Omental fat pad (tissue), 4 donors: ENCODE measurements at places on chromosomes 6 and 20.

DNA sequence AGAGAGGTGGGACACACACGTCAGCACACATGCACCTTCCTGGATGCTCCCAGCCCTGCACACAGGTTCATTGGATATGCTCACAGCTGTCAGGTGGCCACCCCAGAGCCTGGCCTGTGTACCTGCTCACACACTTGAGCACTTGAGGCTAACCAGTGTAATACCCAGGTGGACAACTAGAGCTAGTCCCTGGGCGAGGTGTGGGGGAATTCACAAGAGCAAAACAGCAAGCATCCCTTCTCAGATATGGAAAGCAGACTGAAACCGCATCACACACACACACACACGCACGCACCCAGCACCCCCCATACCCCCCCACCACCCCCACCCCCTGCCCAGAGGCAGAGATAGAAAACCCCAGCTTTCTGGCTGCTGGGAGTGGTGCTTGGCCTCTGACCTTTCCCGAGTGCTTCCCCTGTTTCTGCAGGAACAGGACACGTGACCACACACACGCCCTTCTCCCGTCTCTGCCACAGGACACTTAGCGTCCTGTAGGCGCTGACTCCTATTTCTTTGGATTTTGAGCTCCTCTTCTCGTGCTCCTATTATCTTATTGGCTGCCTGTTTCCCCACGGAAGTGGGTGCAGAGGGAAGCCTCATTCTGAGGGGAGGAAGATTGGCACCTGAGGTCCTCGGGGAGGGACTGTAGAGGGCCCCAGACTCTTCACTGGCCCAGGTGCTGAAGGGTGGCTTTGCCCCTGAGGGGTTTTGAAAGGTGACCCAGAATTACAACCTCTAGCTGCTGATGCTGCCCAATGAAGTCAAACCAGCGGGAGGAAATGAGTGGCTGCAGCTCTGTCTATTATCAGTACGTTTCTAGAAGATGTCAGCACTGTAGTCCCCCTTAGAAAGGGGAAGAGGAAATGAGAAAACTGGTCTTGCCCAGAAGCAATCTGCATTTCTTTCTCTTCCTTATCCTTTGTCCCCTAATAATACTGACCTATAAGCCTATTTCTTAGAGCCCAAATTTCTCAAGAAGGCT lies 65.8 kb downstream of the SYTL3 start:
- no peak for DNase-seq

DNA sequence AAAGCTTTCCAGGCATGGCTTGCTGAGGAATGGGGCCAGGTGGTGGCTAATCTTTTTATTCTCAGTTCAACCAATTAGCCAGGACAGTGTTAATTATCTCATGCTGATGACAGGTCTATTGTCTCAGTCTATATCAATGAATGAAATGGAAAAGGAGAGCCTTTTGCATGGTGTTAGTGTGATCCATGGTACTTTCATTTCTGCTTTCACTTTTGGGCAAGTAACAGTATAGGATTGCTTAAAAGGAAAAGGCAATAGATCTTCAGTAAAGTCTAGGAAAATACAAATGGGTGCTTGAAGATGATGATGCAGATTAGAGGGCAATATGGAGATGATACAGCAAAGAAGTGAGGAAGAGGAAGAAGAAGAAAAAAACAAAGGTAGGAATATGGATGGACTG lies 430.3 kb downstream of the TFAP2A start:
- DNase-seq = no peak

- no peak for DNase-seq
Observed at GRCh38 chr6:121868206-121868605, 432.8 kb downstream of the GJA1 start.

GRCh38 chr20:59775687-59776055 lies 157.8 kb downstream of the SYCP2 start:
- no peak for DNase-seq

- no peak for DNase-seq
Observed at GRCh38 chr6:28772480-28773381, 151.1 kb downstream of the TRIM27 start.

- DNase-seq = no peak
Observed at GRCh38 chr6:31813465-31813849, 1.6 kb downstream of the HSPA1L start.

DNA sequence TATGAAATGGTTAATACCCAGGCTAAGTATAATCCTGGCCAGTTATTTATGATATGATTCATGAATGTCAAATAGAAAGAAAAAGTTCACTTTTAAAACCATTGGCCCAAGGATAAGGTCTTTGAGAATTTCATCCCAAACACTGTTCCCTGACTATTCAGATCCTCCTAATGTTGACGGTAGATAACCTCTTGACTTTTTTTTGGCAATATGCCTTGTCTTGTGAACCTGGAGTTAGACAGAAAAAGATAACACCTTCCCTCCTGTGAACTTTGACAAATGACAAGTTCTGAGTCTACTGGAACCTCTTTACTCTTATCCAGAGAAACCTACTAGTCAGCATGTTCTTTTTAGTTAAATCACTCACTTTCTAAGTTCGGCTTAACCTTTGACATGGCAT lies 166.8 kb upstream of the PREP start:
- no peak for DNase-seq

GRCh38 chr20:16955462-16955861 lies 207.3 kb downstream of the OTOR start:
- DNase-seq = no peak

DNA sequence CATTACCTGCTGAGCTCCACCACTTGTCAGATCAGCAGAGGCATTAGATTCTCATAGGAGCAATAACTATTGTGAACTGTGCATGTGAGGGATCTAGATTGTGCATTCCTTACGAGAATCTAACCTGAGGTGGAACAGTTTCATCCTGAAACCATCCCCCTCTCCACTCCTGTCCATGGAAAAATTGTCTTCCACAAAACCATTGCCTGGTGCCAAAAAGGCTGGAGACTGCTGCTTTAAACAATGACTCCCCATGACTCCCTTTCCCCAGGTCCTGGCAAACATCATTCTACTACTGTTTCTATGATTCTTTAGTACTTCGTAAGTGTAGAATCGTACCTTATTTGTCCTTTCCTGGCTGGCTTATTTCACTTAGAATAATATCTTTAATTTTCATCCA lies 9.7 kb upstream of the DYNLRB1 start:
- DNase-seq = no peak

- DNase-seq = no peak
Observed at GRCh38 chr20:7226156-7226555, 458.7 kb downstream of the BMP2 start.

DNA sequence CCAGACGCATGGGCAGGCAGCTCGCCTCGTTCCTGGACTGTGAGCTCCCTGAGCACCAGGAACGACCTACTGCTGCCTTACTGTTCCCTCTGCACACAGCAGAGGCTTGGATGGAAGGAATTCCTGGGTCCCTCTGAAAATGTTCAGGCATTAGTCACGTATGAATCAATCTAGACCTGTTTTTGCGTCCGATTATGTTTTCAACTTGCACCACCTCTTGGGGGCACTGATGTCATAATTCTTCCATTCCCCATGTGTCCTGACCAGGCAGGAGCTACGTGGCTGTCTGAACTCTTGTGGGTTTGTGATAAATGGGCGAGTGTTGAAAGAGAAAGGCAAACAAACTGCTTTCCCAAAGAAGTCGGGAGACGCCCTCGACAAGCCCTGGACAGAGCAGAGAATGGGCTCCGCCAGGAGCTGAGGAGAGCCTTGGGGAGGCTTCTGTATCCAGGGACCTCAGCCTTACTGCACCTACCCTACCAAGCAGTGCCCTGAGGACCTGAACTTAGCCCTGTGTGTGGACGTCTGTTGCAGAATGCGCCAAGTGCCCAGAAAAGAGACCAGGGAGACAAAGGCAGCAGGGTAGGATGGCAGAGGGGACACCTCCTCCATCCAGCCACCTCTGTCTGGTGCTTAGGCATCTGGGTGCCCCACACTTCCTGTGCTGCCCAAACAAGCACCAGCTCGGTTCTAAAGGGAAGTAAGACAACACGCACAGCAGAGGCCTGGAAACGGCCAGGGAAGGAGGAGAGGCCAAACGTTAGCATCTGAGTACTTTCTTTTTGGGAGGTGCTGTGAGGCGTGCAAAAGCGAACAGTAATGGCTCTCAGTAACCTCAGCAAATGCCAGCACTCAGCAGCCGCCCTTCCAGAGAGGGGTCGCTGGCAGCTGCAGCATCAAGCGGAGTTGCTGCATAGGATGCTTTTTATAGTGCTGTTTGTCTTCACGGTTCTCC lies 124.2 kb downstream of the LY86 start:
- no peak for DNase-seq

- no peak for DNase-seq
Observed at GRCh38 chr20:37243937-37244571, 17.6 kb downstream of the GHRH start.

- no peak for DNase-seq
Observed at GRCh38 chr20:40741507-40742106, 52.6 kb upstream of the MAFB start.

DNA sequence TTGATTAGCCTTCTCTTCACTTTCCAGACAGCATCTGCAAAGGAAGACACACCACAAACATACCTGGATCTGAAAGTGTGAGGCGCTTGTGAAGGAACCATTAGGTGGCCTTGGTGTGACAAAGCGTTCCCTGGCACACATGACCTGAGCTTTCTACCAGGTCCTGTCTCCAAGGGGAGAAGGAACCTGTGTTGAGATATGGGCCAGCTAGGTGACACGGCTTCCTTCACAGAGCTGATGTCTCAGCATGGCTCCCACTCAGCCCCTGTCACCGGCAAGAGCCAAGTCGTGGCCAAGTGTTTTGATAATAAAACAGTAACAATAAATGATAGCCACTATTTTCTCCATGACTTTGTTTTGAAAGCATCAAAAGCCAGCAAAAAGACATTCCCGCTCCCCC lies 20.3 kb upstream of the TAGAP start:
- no peak for DNase-seq

- DNase-seq = no peak
Observed at GRCh38 chr6:152261179-152261578, 376.0 kb downstream of the SYNE1 start.
